Lung (tissue), 17 donors: ENCODE measurements at places on chromosomes 12 and 14. TPM values are rescaled to one million over a fixed set of nuclear protein-coding genes. Genes with fewer than 3 reads are reported as not detected.

- DNase-seq = no peak
Measured at GRCh38 chr14:37147310-37147880, 25.0 kb downstream of the SLC25A21 start.

GRCh38 chr12:132400011-132400641, 70.7 kb upstream of the GALNT9 start:
- peak; percentile 79 for DNase-seq

DNA sequence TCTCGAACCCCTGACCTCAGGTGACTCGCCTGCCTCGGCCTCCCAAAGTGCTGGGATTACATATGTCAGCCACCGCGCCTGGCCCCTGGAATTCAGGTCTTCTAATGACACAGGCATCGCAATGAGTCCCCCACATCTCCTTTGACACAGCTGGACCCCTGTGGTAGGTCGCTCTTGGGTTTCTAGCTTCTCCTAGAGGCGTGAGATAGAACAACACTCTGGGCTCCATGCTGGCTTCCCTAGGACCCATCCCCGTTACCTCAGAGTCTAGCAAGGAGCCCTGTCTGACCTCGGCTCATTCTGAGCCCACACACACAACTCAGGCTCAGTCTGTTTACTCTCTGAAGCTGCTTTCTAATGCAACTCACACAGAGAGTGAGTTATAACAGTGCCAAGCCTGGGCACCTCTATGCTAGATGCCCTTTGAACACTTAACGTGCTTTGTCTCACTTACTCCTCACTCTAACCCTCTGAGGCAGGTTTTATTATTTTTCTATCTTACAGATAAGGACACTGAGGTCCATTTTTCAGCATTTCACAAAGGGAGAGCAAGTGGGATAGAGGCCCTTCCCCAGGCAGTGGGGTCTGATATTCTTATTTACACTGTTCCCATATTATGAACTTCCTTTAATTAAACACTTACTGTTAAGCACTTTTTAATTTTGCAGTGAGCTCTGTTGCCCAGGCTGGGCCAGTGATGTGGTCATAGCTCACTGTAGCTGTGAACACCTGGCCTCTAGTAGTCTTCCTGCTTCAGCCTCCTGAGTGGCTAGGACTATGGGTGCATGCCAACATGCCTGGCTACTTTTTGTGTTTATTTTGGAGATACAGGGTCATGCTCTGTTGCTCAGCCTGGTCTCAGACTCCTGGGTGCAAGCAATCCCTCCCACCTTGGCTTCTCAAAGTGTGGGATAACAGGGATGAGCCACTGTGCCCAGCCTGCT, 40.6 kb upstream of the RBM19 start:
- DNase-seq = no peak

DNA sequence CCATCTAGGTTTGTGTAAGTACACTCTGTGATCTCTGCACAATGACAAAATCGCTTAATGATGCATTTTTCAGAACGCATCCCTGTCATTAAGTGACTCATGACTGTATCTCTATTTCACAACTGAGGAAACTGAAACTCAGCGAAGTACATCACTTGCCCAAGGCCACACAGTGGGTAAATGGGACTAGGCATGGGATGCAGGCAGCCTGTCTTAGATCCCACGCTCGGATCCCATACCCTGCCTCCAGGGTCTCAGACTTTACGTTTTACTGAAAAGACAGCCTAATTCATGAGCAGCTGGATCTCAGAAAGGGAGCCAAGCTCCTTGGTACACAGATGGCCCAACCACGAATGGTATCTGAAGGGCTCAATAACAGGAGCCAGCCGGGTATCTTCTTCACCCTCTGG, 2.4 kb upstream of the MLEC start:
- DNase-seq = no peak

- no peak for DNase-seq
Measured at GRCh38 chr12:6494258-6494743, 399 bp downstream of the NCAPD2 start.

DNA sequence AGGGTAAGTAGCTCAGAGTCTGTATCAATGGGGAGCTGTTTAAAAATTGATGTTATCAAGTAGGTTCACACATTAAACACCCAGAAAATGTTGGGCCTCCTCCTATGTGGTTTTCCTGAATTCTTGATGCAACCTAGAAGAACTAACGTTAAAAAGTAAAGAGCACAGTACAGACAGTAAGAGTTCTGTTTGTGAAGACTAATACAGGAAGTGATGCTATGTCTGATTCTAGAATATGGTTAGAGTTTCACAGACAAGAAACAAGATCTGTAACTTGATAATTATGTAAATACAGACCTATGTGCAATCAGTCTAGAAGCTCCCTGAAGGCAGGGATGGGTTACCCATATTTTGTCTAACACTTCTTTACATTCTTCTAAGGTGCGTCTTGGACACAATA, 214.9 kb upstream of the BTG1 start:
- no peak for DNase-seq

DNA sequence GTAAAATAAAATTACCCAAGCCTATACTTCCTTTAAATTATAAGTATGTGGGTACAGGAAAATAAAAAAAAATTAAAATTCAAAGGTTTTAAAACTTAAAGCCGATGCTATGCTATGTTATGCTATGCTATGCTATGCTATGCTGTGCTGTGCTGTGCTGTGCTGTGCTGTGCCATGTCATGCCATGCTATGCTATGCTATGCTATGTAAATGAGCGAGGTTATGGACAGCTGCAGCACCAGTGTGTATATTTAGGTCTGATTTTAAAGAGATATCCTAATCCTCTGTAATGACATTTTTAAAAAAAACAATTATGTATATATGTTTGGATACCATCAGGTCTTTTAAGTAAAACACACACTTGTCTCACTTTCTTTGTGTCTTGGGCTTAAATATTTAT, 1822.0 kb upstream of the SEL1L start:
- DNase-seq = no peak

ESRRB gene
- polyA plus RNA-seq = 0.20 TPM

IL31 gene
- polyA plus RNA-seq = not detected

PRR4 gene
- polyA plus RNA-seq = 3.6 TPM
